ENCODE measurements at places on chromosomes 12 and 14.

GRCh38 chr14:100610511-100611217, 23.4 kb upstream of the BEGAIN start:
- no peak for DNase-seq

DNA sequence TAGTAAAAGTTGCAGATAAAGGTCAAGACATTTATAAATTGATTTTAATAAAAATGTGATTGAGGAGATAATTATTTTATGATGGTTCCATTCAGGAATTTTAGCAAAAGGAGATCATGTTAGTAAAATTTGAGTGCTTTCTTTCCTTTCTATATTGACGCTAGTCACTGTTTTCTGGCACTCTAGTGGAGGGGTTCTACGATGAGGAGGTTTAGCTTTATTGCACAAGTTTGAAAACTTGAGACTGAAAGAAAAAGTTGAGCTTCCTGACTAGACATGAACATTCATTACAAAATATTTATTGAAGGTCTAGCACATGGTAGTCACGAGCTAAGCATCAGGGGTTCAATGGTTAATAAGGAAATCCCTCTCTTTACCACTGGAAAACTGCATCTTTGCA, 336.1 kb downstream of the SNAPC1 start:
- no peak for DNase-seq

DNA sequence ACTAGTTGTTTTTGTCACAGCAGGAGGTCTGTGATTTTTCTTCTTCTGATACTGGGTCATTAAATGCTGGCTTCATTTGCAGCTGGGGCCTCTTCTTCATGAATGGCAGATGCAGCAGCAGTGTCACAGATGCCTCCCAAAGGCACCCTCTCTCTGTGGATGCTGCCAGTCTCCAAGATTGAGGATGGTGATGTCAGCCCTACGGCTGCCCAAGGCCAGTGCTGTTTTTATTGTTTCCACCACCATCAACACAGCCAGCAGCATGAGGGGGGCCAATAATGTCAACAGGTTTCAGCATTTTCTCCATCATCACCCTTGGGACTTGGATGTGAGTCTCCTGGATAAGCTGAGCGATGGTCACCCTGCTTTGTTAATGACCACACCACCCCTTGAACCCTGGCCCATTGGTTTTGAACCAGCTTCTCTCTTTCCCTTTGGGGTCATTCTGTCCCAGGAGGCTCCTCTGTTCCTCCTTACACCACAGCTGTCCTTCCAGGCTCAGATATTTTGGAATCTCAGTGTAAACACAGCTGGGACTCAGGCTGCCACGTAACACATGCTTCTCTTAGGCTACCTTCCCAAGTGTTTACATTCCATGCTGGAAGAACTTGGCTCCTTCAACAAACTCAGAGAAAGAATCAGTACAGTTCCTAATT, 151.7 kb upstream of the DDHD1 start:
- no peak for DNase-seq

DNA sequence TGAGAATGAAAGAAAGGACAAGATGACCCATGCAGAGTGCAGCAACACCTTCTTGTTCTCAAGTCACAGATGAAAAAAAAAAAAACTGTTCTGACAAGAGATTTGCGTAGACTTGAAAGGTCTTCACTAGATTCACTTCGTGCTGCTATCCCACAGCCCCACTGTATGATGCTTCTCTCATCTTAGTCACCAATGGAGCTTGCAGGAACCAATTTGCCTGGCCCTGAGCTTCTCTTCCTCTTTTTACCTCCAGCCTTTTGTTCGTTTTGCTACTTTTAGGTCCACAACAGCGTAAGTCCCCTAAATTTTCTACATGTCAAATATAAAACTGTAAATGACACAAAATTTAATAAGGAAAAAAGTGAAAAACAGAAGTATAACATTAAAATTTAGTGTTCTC, 107.9 kb upstream of the NAP1L1 start:
- no peak for DNase-seq

GRCh38 chr12:91119089-91119488, 7.8 kb upstream of the LUM start:
- DNase-seq = no peak

DNA sequence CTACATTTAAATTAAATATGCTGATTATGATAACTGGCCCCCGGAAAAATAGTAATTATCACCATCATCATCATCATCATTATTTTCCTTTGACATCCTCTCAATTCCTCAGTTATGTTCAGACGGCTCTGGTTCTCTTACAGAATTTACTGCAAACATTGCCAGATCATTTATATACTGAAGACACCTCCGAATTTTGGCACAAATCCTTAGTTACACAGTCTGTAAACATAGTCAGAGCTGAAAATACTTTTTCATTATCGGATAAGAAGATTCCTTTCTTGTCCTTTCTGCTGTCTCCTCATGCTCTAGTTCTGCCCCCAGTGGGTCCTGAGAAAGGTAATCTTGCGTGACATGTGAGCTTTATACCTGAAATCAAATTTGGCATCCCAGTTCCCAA, 40.3 kb upstream of the CCDC60 start:
- no peak for DNase-seq

DNA sequence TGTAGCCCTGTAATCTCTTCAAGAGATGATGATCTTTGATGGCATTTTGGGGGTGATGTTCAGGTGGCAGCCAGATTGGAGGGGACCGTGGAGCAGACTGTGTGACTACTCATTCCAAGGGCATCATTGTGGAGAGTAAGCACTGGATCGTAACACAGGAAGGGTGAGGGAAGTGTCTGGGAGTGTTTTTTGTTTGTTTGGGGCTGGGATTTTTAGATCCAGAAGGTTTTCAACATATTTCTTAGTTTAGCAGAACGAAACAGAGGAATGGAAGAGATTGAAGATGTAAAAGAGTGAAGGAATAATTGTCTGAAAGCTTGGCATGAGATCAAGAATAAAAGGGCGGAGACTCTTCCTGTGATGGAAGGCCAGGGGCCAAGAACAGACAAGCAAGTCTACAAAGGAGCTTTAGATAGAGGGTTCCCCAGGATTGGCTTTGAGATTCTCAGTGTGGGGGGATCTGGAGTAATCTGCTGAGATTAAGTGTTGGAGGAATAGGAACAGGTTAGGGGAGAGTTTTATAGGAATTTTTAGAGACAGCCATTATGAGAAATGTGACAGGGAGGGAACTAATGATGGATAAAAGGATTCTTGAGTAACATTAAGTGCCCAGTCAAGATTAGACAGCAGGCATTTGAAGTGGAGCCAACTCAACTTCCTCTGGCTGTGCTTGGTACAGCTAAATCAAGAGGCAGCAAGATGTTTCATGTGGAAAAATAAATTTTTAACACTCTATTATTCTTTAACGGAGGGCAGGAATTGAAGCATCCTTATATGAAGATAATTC, 79.7 kb upstream of the REP15 start:
- DNase-seq = no peak

DNA sequence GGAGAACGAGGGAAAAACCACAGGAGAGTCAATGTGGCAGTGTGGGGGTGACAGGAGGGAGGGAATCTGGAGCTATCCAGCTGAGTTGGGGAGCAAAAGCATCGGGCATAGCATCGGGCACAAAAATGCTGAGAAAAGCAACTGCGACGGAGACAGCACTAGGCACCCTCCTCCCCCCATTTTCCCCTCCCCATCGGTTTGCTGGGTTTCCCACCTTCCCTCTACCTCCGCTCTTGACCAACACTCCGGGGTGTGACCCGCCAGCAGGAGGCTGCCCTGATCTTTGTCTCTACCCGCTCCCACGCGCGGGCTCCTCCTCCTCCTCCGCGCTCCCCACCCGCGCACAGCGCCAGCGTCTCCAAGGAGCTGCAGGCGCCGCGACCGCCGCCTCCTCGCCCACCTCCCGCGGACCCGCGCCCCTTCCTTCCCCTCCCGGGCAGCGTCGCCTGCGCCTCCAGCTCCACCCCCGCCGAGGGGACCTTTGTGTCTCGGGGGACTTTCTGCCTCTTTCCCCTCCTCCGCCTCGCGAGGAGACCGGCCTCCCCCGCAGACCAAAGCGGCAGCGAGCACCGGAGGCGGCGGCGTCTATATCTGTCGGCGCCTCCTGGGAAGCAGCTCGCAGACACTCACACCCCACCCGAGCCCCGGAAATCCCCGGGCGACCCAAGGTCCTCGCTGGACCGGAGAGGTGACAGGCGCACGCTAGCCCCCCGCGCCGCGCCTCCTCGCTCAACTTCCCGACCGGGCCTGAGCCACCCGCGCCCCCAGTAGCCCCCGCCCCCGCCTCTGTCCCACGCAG, 920 bp downstream of the CDK17 start:
- DNase-seq = peak; percentile 76

DNA sequence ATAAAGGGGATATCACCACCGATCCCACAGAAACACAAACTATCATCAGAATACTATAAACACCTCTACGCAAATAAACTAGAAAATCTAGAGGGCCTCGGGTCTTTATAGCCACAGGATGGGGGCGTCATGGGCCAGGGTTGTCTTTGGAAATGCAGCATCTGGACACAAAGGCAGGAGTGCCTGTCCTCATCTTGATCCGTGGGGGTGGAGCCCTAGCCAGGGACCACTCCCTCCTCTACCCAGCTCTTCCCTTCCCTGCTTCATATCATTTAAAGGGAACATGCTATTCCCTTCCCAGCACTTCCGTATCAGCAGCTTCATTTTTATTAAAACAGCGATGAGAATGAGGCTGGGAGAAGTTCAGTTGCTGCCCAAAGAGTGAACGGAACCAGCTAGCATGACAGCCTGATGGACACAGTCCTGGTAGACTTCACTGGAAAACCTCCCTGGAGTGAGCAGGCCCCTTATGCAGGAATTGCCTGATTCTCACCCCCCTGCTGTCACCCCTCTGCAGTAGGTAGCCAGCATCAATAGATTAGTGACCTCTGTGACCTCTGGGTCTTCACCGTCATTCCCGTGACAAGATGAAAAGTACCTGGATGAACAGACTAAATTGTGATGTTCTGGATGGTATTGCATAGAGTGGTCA, 251.4 kb upstream of the RGS6 start:
- no peak for DNase-seq

DNA sequence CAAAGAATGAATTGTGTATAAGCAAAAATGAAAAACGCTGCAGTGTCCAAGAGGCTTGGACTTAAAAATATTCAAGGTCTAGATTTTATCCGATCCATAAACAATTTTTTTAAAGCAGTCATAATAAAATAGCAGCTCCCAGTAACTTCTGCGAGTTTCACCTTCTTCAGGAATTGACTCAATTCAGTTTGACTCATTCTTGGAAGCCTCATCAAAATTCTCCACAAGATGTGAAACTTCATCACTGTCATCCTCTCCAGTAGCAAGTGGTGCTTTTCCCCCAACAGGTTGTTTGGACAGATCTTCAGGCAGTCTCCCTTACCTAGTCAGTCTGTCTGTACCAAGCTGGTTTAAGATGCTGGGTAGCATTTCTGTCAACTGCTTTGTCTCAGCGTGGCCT, 93.5 kb upstream of the FOXG1 start:
- no peak for DNase-seq

GRCh38 chr14:59823179-59823578, 47.4 kb downstream of the RTN1 start:
- no peak for DNase-seq

DNA sequence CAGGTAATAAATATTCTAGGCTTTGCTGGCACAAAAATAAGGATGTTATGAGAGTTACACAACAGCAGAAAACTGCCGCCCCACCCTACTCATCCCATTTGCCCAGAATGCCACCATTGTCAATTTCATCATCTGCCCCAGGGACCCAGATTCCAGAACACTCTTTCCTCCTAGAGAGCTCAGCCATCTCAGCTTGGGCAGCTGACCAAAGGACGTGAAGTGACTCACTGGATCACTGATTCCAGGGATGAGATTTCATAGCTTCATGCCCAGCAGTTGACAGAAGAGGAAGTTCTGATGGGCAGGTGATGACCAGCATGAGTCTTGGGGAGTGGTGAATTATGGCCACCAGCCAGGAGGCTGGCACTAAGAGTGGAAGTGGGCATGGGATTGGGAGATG, 450.3 kb downstream of the RMST start:
- no peak for DNase-seq

DNA sequence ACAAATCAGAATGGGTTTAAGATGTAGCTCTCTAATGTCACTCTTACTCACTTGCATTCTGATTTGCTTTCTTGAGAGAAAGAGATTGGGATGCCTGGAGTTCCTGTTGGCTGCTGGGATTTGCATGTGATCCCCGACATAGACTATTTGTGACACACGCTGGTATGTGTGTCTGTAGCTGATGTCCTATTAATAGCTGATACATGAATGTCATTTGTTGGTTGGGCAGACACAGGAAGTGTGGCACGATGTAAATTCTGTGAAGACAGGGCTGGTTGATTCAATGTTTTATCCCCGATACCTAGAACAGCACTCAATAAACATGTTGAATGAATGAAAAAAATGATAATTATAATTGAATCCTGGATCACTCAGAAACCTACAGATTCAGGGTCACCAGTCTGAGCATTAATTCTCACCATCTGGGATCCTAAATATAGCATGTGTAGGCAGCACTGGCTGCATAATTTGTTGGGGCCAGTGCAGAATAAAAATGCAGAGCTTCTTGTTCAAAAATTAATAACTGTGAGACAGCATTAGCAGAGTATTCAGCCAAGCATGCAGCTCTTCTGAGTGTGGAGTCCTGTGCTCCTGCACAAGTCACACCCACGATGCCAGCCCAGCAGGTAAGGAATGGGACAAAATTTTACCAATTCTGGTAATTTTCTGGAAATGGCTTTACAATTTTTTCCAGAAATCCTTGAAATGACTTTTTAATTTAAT, 35.5 kb upstream of the SOCS2 start:
- no peak for DNase-seq

- no peak for DNase-seq
Measured at GRCh38 chr14:41490323-41490722, 116.4 kb upstream of the LRFN5 start.

- DNase-seq = no peak
Measured at GRCh38 chr12:31228811-31229792, 96.8 kb downstream of the SINHCAF start.

GRCh38 chr12:12398026-12398859, 41.4 kb downstream of the BORCS5 start:
- DNase-seq = no peak

DNA sequence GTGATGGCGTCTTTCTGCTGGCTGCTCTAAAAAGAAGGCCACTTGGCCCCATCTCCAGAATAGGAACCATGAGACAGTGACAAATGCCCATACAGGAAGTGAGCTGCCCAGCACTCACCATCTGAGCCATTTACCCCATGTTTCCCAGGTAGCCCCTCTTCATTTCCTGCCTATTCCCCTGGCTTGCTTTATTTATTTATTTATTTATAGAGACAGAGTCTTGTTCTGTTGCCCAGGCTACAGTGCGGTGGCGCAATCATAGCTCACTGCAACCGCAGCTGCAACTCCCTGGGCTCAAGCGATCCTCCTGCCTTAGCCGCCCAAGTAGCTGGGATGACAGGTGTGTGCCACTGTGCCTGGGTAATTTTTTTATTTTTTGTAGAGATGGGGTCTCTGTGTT, 71.2 kb downstream of the RIN3 start:
- DNase-seq = no peak

GRCh38 chr12:81859521-81859920, 100.4 kb upstream of the PPFIA2 start:
- DNase-seq = no peak

DNA sequence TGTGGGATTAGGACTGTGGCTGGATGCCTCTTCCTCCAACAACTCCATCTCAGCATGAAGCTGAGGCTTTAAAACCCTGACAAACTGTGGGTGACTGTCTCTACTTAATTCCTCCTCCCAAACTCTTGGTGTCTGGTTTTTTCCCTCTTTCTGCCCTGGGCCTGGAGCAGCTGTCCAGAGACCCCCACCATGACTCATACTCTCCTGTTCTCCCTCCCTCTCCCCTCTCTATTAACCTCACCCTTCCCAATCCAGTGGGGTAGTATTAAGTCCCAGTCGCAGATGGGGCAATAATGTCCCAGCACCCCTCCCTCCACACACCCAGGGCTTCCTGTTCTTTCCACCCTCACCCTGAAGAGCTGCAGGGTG, 2.0 kb upstream of the DNAJC14 start:
- no peak for DNase-seq

GRCh38 chr12:47317175-47317915, 237.6 kb upstream of the AMIGO2 start:
- no peak for DNase-seq

All from CD8-positive, alpha-beta memory T cell (primary cell).